A549 treated with GW870086 at 1 μM for 4 hours (cell line): ENCODE measurements at places on chromosomes 1 and 21. TPM values are rescaled to one million over a fixed set of nuclear protein-coding genes. Genes with fewer than 3 reads are reported as not detected.

Gene LSM10
- 43.6 to 48.8 TPM (median 47.1 TPM) in 5 replicates for total RNA-seq

Gene ATP1A4
- not detected in 5 replicates for total RNA-seq

Gene TTC24
- total RNA-seq = not detected in 5 replicates

Gene FBXO2
- 6.3 to 9.6 TPM (median 9.2 TPM) in 5 replicates for total RNA-seq

Gene ZC3H11A
- 40.4 to 49.7 TPM (median 44.7 TPM) in 5 replicates for total RNA-seq

Gene FGR
- 0.05 TPM in 1 of 5 replicates, not detected in the others for total RNA-seq

Gene DNAJC6
- total RNA-seq = 4.8 to 8.0 TPM (median 7.7 TPM) in 5 replicates

Gene ARHGEF16
- 4.8 to 5.8 TPM (median 5.0 TPM) in 5 replicates for total RNA-seq

Gene NCMAP
- total RNA-seq = 0.06 to 0.09 TPM (median 0.07 TPM) in 5 replicates
